Inflammatory macrophage (primary cell): ENCODE measurements at places on chromosomes 7 and 10.

- DNase-seq: no peak
Measured at GRCh38 chr10:117748058-117748457, 205.5 kb downstream of the EMX2 start.

DNA sequence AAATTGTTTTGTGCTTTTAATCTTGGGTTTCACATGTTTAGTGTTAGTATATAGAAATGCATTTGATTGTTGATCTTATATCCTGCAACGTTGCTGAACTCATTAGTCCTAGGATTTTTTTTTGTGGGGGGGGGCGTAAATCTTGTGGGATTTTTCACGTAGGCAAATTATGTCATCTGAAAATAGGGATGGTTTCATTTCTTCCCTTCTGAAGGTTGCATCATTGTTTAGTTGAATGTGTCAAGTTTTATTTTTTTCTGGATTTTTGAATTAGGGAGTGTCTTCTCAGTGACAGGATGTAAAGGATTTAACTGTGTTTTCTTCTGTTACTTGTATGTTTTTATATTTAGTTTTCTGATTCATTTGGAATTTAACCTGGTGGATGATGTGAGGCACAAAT, 26.7 kb downstream of the MKLN1 start:
- no peak for DNase-seq

GRCh38 chr7:37320140-37320847, 128.4 kb downstream of the ELMO1 start:
- no peak for DNase-seq

DNA sequence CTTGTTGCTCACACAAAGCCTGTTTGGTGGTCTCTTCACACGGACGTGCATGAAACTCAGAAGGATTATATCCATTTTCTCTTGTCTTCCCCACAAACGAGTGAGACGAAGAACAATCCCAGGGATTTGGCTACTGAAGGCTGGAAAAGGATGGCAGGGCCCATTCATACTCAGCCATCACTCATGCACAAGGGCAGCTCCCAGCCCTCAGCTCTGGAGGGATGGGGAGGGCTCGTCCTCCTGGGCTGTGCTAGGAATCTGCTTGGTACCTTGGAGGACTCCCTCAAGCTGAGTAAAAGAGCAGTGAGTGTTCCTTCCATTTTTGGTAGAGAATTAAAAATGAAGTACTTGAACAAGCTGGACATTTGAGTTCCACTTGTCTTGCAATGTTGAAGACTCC, 33.2 kb upstream of the RAB18 start:
- no peak for DNase-seq

GRCh38 chr10:120355425-120355824, 101.6 kb upstream of the PLPP4 start:
- DNase-seq: no peak

- no peak for DNase-seq
Measured at GRCh38 chr7:15885678-15886077, 199.2 kb upstream of the MEOX2 start.

- no peak for DNase-seq
Measured at GRCh38 chr10:81898518-81898917, 23.5 kb downstream of the NRG3 start.

DNA sequence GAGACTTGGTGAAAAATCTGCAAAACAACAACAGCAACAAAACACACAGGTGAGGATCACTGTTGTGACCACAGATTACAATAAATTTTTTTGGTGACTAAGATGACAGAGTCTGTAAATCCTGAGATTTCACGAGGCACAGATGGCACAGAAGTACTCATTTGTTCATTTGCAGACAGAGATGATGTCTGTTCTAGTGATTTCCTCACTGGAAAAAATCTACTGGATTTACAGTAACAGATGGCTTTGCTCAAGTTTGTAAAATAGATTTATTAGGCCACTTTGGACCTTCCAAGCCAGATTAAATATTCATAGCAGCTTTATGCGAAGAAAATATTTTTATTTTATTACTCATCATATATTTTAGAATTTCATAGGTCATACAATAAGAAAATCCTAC, 113.5 kb upstream of the IL6 start:
- DNase-seq: no peak

DNA sequence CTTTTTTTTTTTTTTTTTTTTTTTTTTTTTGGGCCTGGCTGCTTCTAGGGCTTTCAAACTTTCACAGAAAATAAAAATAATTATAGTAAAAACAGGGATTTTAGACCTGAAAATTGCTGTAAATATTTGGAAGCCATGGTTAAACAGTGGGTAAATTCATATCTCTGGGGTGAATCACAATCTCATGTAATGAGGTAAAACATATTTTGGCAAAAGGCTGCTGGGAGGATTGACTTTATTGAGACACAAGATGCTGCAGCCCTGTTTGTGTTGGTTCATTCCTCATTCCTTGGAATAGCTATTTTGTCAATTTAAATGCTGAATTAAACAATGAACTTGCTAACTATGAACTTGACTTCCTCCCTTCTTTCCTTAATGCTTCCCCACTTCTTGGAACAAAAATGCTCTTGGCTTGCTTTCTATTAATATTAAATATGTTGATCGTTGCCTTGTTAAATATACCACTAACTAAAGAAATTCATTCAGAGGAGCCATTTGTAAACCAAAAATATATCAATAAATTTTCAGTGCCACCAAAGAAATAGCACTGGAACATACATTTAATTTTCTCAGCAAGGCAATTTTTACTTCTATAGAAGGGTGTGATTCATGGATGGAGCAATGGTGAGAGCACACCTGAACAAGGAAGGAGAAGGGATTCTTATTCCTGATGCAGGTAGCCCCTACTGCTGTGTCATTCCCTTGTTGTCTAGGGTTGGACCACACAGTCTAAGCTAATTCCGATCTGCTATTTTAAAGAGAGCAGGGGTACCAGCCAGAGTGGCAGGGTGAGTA, 24.6 kb downstream of the AGK start:
- DNase-seq: no peak

GRCh38 chr10:29622382-29622922, 12.3 kb downstream of the SVIL start:
- DNase-seq: no peak

DNA sequence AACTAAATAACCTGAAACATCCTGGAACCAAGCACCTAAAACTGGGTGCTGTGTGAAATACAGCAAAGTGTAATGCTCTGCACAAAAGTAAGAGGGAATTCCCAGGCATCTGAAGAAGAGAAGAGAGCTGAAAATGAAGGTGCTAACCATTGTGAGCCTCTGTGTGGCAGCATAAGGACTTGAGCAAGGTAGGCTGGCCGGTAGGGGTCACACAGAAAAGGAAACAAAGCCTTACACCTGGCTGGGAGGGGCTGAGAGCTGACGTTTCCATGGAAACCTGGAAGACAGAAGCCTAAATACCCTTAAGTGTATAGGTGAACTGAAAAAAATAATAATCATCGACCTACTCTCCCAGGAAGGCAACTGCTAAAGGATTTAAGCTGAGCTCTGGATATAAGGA, 48.6 kb downstream of the CUL1 start:
- no peak for DNase-seq

GRCh38 chr10:67836972-67837371, 1.0 kb downstream of the DNAJC12 start:
- no peak for DNase-seq

- DNase-seq: no peak
Measured at GRCh38 chr7:131164025-131164925, 163.4 kb upstream of the MKLN1 start.

GRCh38 chr10:19815036-19815730, 1.0 kb upstream of the PLXDC2 start:
- DNase-seq: peak; percentile 51

- no peak for DNase-seq
Measured at GRCh38 chr10:16565604-16566003, 43.9 kb upstream of the C1QL3 start.

GRCh38 chr7:28160551-28160991, 20.0 kb downstream of the JAZF1 start:
- no peak for DNase-seq

- no peak for DNase-seq
Measured at GRCh38 chr7:15998617-15999016, 312.1 kb upstream of the MEOX2 start.

- DNase-seq: peak; percentile 48
Measured at GRCh38 chr7:38168890-38169570, 9.0 kb upstream of the STARD3NL start.

GRCh38 chr7:45691155-45691656, 117.0 kb downstream of the ADCY1 start:
- no peak for DNase-seq

DNA sequence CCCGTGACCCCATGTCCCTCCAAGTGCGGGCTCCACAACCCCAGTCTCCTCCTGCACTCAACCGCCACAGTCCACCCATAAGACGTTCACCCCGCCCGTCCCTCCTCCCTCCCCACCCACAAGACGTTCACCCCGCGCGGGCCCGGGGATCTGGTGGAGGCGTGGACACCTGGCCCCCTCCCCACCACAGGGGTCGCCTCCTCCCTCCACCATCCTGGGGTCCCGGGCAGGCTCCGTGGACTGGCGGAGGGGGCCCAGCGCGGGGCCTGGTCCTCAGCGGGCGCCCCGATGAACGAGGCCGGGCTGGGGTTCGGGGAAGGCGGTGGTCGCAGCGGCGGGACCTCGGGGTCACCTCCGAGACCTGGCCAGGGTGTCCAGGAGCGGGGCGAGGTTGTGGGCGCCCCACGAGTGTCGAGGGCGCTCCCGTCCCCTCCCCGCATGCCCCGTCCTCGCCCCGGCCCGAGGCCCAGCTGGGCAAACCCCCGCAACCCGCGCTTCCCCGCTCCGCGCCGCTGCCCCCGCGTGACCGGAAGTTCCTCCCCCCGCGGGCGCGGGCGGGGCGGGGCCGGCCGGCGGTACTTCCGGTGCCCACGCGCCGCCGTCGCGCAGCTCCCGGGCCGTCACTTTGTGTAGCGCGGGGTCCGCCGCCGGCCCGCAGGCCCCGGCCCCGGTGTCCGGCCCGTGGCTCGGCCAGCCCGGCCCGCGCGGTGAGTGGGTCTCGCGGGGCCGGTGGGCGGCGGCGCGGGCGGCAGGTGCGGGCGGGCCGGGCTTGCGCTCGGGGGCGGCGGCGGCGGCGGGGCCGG, at the start of gene ZNF316:
Gene ZNF316, plus strand, starts transcription at position 578 of the 803 bp plus-strand sequence. CDS start 5,092 bp downstream, outside the sequence.
- DNase-seq: peak; percentile 91

DNA sequence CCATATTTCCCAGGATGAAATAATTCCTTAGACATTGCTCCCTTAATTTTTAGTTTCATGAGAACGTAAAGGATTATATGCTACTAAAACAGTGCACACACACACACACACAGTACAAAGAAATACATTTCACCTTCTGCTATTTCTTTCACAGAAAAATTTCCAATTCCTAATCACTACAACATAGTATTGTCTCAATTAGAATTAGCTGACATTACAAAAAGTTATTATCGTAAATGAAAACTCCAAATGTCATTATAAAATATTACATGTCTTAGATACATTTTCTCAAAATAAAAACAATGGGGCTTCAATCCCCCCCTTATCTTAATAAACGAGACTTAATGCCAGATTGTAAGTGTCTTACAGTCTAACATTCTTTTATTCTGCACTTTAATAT, 12.3 kb upstream of the RUFY2 start:
- DNase-seq: no peak

GRCh38 chr7:95046494-95047240, 139.3 kb downstream of the PPP1R9A start:
- DNase-seq: no peak

GRCh38 chr7:22487978-22488642, 11.9 kb downstream of the STEAP1B start:
- no peak for DNase-seq

- DNase-seq: peak; percentile 64
Measured at GRCh38 chr7:101124376-101125056, 2.4 kb upstream of the SERPINE1 start.

DNA sequence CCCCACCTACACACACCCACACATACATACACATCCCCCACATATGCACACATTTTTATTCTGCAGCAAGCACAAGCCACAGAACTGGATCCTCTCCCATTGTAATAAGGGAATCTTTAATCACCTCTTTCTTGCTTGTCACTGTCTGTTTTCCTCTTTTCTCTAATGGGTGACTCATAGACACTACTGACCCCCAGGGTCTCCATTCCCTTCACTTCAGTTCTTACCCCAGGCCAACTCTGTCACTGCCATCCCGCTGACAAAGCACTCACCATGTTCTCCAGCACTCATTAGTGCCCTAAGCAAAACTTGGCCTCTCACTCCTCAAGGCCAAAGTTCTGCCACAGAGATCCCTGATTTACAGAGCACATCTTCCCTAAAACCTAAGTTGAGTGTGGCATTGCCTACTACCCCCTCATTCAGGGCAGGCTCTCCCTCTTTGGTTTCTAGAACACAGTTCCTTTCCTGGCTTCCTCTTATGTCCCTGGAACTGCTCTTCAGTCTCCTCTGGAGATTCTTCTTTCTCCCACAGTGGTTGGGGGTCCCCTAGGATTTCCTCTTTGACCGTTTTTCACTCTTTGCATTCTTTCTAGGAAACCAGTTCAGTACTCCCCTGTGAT, 39.6 kb upstream of the INHBA start:
- DNase-seq: peak; percentile 48

GRCh38 chr7:33298848-33299247, 169.5 kb downstream of the BBS9 start:
- no peak for DNase-seq
